GM20000 (cell line): ENCODE measurements at places on chromosomes 11 and 22.

DNA sequence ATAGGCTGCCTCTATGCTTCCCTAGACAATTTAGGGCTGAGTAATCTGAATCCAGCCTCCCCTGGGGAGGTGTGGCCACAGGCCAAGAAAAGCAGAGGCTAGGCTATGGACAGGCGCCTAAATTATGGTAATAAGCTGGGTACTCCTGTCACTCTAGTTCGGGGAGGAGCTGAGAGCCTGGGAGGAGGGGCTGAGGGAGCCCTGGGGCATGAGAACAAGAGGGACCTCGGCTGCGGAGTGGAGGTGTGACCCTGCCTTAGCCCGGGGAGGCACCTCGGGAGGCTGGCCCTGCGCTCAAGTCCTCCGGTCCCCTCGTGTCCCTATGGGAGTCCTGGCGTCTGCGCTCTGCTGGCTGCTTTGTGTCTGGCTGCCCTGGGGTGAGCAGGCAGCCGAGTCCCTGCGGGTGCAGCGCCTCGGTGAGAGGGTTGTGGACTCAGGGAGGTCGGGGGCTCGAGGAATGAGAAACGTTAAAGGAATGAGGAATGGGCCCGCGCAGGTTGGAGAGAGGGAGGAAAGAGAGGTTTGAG, at the start of gene OTOG:
Gene OTOG, plus strand, starts transcription at position 209 of the 527 bp plus-strand sequence. Its CDS starts 114 bp downstream, at position 323.
- no peak for DNase-seq

DNA sequence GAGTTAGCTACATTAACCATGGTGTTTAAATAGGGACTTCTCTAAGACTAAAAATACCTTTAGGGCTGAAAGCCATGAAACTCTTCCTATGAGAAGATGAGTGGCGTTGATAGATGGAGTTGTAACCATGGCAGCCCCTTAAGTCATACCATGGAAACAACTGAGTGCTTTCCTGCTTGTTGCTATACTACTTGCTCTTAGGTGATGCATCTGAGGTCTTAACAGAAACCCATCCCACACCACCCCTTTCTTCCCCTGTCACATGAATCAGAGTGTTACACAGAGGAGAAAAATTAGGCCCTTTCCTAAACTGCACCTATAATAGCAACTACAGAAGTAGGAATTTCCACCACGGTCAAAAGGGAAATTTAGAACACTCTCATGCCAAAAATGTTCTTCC, 64.3 kb upstream of the ZC3H12C start:
- DNase-seq = no peak

GRCh38 chr11:132853886-132854285, 678.4 kb downstream of the OPCML start:
- DNase-seq = no peak

- DNase-seq = no peak
Measured at GRCh38 chr11:2776351-2777061, 76.7 kb upstream of the KCNQ1OT1 start.

DNA sequence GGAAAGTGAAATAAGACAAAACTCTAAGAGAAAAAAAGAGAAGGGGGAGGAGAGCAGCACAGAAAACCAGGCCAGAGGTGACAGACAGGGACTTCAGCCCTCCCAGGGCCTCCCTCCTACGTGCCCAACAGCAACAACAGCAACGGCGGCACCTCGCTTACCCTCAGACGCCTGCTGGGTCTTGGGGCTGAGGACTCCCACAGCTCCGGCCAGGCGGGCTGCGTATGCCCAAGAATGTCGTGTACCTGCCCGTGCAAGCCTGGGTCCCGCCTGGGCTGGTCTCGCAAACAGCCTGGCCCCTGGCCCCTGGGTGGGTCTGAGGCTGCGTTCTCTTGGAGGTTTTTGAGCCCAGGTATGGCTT, 30.5 kb downstream of the ARAP1 start:
- DNase-seq = no peak

DNA sequence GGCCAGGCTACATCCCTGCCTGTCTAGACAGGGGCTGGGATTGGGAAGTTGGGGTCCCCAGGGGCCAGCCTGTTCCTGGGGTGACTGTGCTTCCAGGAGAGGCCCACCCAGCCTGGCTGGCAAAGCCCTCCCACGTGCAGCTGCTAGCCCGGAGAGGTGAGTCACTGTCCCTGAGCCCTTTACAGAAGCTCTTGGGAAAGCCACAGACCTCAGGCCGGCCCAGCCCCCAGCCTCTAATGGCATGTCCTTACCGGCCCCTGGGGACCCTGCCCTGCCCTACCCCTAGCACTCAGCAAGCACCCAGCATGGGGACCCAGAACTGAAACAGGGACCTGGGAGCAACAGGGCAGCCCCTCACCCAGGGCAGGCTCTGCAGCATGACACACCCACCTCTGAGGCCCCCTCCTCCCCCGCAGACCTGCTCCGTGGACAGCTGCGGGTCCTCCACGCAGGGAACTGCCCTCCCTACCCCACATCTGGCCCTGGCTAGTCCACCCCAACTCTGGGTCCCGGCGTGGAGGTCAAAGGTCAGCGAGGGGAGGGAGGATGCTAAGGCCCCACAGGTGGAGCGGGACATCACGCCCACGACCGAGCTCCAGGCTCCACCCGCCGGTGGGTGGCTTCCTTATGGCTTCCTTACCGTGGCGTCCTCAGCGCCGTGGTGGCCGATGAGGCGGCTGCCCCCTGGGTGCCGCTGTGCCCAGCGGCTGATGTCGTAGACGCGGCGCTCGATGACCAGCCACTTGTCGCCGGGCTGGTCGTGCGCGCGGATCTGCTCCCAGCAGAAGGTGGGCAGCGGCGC, 615 bp downstream of the FADS3 start:
- peak; percentile 61 for DNase-seq

DNA sequence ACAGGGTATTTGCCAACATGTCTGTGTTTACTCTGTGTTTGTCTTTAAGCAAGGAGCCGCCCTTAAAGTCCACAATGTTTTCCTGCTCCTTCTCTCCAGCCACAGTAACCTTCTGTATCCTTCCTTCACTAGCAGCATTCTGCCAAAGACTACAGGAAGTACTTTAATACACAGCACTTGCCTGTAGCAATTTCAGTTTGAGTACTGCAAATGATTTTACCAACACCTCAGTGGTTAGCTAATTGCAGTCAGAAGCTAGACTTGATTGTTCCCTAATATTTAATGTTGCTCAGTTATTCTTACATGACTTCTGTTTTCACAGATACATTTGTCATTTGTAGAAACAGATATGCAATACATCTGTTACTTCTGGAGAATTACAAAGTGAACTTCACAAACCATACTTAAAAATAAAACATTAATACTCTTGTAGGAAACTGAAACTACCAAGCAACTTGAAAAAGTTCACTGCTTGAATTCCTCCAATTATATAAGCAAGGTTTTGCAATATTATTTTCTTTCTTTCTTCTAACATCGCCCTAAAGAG, 69.1 kb downstream of the FCHSD2 start:
- peak; percentile 27 for DNase-seq

GRCh38 chr11:111878385-111878848, 548 bp downstream of the FDXACB1 start:
- no peak for DNase-seq

- no peak for DNase-seq
Measured at GRCh38 chr11:47943721-47944586, 36.4 kb upstream of the PTPRJ start.

DNA sequence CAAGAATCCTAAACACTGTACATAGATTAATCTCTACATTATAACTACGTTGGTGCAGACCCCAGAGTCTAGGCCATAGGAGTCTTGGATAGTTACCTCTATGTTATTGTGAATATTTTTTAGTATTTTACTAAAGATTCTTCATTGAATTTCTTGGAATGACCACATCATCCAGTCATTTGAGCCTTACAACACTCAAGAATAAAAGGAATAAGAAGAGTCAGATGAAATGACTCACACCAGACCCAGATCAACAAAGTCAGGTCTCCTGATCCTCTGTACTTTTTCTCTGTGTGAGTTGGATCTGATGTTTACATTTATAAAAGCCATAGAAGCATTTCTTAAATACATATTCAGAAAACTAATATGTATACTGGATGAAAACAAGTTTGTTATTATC, 179.2 kb upstream of the ARHGAP20 start:
- no peak for DNase-seq

- no peak for DNase-seq
Measured at GRCh38 chr11:20367313-20367948, 3.9 kb downstream of the HTATIP2 start.

GRCh38 chr11:134347441-134347840, 15.7 kb downstream of the GLB1L2 start:
- DNase-seq = no peak

GRCh38 chr22:42714308-42714707, 6.4 kb downstream of the A4GALT start:
- DNase-seq = no peak

DNA sequence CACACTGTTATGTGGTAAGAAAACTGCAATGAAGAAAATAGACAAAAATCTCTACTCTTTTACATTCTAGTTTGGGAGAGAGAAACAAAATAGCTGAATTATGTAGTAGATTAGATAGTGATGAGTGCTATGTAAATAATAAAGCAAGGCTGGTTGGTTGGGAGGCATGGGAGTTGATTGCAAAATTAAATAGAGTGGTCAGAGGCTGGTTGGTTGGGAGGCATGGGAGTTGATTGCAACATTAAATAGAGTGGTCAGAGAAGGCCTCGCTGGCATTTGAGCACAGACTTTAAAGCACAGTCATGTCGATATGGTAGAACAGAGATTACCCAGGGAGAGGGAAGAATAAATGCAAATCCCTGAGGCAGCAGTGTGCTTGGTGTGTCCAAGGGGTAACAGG, 22.4 kb downstream of the SIK2 start:
- no peak for DNase-seq

DNA sequence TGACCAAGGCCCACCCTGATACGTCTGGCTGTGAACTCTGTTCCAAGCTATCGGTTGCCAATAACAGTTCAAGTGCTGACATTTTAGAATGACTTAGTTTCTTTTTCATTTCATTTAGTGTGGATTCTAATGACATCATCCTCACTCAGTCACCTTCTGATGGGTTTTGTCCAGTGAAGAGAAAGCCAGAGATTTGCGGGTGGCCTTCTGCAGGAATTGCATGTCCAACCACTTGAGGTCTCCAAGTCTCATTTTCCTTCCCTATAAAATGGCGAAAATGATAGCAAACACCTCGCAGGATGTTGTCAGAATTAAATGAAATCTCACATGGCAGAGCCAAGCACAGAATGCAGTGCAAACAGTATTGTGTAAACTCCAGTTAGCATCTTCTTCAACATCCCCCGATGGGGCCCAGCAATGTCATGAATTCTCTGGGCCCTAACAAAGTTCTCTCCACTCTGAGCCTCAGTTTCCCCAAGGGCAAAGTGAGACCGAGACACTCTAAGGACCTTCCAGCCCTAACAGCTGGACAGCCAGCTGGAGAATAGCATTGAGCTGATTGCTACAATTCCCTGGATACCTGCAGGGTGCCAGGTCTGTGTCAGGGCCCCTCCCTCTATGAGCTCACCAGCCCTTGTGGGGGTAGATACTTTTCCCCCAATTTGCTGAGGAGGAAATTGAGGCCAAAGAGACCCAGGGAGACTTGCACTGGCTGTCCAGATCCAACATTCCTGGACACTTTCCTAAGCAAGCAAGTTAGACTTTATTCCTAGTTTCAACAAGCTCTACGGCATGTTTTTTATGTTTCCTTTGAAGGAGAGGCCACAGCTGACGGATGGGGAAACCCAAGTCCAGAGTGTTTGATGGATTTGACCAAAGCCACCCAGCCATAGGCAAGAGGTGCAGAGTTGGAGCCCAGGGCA, 286.7 kb downstream of the MN1 start:
- DNase-seq = no peak

GRCh38 chr11:33474866-33475265, 217.7 kb downstream of the HIPK3 start:
- no peak for DNase-seq

GRCh38 chr11:2748814-2749554, 49.2 kb upstream of the KCNQ1OT1 start:
- no peak for DNase-seq

DNA sequence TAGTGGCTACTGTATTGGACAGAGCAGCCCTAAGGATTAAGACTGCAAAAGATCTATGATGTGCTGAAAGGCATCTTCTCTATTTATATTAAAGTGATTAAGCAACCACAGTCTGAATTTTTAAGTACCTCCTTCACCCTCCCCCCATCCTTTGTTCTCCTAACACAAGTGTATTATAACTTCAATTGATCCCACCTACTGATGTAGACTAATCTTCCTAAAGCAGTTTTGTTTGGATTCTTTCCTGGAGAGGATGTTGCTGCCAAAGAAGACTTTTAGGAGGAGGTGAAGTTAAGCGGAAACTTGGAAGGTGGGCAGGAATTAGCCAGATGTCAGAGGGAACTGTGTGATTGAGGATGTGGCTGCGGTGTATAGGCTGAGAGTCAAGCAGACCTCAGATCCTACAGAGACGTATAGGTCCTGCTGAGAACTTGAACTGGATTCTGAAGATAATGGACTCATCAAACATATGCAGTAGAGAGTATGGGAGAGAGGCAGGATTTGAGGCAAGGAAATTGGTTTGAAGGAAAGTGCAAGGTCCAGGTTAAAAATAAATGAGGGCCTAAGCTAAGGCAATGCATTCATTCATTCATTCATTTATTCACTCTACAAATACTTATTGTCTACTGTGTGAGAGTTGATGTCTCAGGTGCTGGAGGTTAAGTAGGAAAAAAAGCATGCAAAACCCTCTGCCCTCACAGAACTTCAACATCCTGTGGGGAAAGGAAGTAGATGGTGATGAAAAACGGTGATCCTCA, 5.2 kb upstream of the RASSF10 start:
- DNase-seq = no peak

DNA sequence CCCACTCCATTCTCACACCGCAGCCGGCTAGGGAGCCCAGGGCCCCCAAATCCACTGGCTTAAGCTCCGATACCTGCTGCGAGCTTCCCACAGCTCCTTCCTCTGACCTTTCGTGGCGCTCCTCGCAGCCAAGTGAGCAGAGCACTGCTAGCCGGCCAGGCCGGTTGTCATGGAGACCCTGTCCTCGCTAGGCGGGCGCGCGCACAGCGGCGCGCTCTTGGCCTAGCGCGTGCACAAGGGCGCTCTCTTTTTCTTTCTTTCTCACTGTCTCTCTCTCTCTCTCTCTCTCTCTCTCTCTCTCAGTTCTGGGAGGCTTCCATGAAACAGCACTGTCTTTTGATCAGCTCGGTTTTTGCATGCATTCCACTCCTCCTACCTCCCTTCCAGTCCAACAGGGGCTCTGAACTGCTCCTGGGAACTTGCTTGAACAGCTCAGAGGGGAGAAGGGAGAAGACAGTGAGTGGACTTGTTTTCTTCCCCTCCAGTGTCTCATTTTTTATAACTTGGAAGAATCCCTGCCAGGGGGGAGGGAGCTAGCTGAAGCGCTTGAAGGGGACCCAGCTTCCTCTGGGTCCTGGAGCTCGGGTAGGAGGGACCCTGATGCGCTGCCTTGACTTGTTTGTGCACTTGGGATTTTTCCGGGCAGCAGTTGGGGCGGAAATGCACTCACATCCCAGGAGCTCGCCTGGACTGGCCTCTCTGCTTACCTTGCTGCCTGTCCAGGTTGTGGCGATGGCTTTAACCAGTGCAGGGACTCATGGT, 100.3 kb upstream of the AKIP1 start:
- DNase-seq = peak; percentile 75

- no peak for DNase-seq
Measured at GRCh38 chr11:110530900-110531741, 101.4 kb downstream of the FDX1 start.
